ENCODE measurements at places on chromosomes 5 and 9.
A peak's percentile ranks its signal among the peaks of the same experiment; 100 is the strongest.

- peak overlapping the region; percentile 99 for H3K27ac ChIP-seq
- H3K4me1 ChIP-seq = peaks cover 55% of the 10 kb centered on the region
- peak; percentile 88 for DNase-seq
Measured at GRCh38 chr5:151222790-151223446, 974 bp downstream of the CCDC69 start.

- H3K4me3 ChIP-seq = no peak overlapping the region
- no peak overlapping the region for H3K27ac ChIP-seq
- no peaks in the 10 kb centered on the region for H3K36me3 ChIP-seq
- DNase-seq = no peak
- no peaks in the 10 kb centered on the region for H3K4me1 ChIP-seq
Measured at GRCh38 chr5:167665841-167666375, 625.5 kb upstream of the WWC1 start.

GRCh38 chr9:136138566-136138965 lies 19.9 kb upstream of the TMEM250 start:
- peaks cover 4% of the 10 kb centered on the region for H3K4me1 ChIP-seq
- no peaks in the 10 kb centered on the region for H3K36me3 ChIP-seq
- no peak for DNase-seq
- H3K4me3 ChIP-seq = no peak overlapping the region
- H3K27ac ChIP-seq = no peak overlapping the region
- peaks cover 72% of the 10 kb centered on the region for H3K27me3 ChIP-seq

DNA sequence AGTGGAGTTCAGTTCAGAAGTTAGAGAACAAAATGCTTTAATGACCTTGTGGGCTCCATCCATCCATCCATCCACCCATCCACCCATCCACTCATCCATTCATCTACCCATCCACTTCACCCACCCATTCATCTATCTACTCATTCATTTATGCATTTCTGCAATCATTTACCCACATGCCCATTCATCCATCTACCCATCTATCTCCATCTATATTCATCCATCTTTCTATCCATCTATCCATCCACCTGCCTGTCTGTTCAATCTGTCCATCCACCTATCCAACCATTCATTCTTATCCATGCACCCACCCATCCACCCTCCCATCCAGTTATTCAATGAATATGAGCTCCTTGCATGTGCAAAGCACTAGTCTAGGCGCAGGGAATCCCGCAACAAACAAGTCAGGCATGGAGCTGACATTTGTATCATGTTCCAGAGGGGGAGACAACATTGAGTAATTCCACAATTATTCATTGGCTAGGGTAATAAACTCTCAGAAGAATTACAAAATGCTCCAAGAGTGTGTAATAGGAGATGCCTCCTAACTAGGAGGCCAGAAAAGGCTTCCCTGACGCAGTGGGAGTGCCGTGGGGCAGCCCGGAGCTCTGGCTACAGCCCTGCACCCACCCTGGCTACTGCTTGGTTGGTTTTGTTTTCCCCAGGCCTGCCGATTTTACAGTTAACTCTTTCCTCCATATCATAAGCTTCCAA lies 211.2 kb downstream of the NXNL2 start:
- peak; percentile 88 for DNase-seq
- H3K27ac ChIP-seq = peak overlapping the region; percentile 49
- H3K36me3 ChIP-seq = no peaks in the 10 kb centered on the region
- H3K27me3 ChIP-seq = no peaks in the 10 kb centered on the region
